ENCODE measurements at places on chromosomes 13 and 19.

- no peak for DNase-seq
- H3K36me3 ChIP-seq, result no peaks in the 10 kb centered on the region
- H3K4me3 ChIP-seq, result no peak overlapping the region
- no peak overlapping the region for H3K27ac ChIP-seq
These were observed 22.9 kb upstream of the FRY start for GRCh38 chr13:32008518-32009175.

DNA sequence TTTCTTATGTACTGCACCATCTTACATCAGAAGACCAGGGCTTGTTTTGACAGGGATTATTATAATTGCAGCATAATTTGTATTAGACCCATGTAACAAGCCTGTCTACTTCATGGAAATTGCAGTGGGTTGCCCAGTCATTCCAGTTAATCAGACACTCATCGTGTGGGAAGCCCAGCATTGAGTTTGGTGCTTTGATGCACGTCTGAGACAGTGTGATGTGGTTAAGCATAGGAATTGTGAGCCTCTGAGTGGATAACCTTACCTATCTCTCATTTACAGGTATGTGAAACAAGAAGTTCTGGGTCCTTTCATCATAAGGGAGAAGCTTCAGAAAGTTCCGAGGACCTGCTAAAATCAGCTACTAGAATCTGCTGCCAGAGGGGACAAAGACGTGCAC is 12.8 kb downstream of the RGCC start:
- H3K4me3 ChIP-seq, result no peak overlapping the region
- H3K36me3 ChIP-seq, result peaks cover 80% of the 10 kb centered on the region
- no peaks in the 10 kb centered on the region for H3K27me3 ChIP-seq
- DNase-seq, result no peak
- peaks cover 75% of the 10 kb centered on the region for H3K4me1 ChIP-seq

GRCh38 chr19:6590827-6591319 is at the start of gene CD70:
Gene CD70 (minus strand): TSS chr19:6591150. CDS start chr19:6591002, 148 bp downstream.
- peaks cover 70% of the 10 kb centered on the region for H3K4me1 ChIP-seq
- peak within 1 kb of the TSS; percentile 76 for H3K4me3 ChIP-seq
- DNase-seq, result peak; percentile 70
- H3K27ac ChIP-seq, result peak within 1 kb of the TSS; percentile 31
- H3K36me3 ChIP-seq, result no peaks in the 10 kb centered on the region

DNA sequence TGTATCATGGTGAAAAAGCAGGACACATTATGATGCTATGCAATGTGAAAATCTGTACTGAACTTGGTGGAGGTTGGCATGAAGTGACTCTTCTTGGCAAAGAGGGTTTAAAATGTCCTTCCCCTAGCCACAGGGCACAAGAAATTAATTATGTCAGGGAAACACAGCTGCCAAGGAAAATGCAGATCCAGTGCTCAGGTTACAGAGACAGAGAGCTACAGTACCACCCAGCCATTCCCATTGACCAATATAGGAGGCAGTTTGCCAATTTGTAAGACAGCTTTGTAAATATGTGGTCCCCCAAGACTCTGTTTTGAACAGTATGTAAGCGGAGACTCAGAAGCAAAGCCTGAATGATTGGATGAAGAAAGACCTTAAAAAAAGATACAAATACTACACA is 69.4 kb upstream of the KLF12 start:
- no peak for DNase-seq
- H3K36me3 ChIP-seq, result no peaks in the 10 kb centered on the region
- H3K4me1 ChIP-seq, result no peaks in the 10 kb centered on the region
- no peak overlapping the region for H3K27ac ChIP-seq

- no peaks in the 10 kb centered on the region for H3K27me3 ChIP-seq
- no peak for DNase-seq
- H3K36me3 ChIP-seq, result no peaks in the 10 kb centered on the region
- H3K4me1 ChIP-seq, result no peaks in the 10 kb centered on the region
These were observed 19.2 kb upstream of the ZC3H13 start for GRCh38 chr13:46071590-46072249.

DNA sequence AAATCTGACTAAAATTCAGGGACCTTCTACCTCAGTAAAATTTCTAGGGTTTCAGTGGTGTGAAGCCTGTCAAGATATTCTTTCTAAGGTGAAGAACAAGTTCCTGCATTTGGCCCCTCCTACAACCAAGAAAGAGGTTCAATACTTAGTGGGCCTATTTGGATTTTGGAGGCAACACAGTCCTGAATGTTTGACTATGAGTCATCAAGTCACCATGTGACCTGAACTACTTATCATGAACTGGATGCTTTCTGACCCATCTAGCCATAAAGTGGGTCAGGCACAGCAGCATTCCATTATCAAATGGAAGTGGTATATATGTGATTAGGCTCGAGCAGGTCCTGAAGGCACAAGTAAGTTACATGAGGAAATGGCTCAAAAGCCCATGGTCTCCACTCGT is 163.0 kb upstream of the IRS2 start:
- peaks cover 12% of the 10 kb centered on the region for H3K27me3 ChIP-seq
- no peaks in the 10 kb centered on the region for H3K36me3 ChIP-seq
- no peaks in the 10 kb centered on the region for H3K4me1 ChIP-seq
- DNase-seq, result no peak

- no peaks in the 10 kb centered on the region for H3K4me1 ChIP-seq
- DNase-seq, result no peak
- no peaks in the 10 kb centered on the region for H3K36me3 ChIP-seq
- no peak overlapping the region for H3K27ac ChIP-seq
These were observed 906 bp upstream of the CYP4F11 start for GRCh38 chr19:15935167-15935702.
